ENCODE measurements at places on chromosomes 6 and 20.

DNA sequence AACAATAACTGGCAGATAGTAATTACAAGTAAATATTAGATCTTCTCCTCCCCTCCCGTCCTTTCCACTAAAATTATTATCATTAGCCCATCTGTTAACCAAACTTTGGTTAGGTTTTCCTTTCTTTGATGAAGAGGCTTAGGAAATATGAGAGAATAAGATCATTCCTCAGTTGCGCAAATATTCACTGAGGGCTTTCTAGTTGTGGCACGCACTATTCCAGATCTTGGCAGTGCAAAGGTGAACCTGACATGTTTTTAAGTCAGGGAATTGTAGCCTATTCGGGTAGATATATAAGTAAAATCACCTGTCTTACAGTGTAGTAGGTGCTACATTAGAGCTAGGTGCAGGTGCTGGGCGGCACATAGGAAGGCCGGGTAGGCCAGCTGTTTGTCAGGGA is 31.1 kb downstream of the RNF217 start:
- DNase-seq = no peak

- no peak for DNase-seq
Observed at GRCh38 chr20:7971536-7972280, 31.4 kb upstream of the HAO1 start.

- no peak for DNase-seq
Observed at GRCh38 chr6:56965126-56965525, 10.2 kb downstream of the BEND6 start.

DNA sequence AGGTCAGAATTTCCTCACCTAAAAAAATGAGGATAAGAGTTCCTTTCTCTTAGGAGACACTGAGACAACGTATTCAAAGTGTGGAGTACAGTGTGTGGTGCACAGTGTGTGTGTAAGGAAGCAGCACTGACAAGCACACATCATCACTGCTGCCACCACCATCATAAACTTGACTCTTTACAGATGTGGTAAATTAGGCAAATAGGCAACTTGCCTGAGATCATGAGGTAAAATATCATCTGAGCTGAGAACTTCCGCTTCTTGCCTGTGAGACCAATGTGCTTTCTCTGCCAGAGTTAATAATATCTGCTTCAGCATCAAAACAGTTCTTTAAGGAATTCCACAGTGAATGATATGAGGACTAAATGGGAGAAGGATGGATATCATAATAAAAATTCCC is 52.7 kb downstream of the LYRM4 start:
- no peak for DNase-seq

DNA sequence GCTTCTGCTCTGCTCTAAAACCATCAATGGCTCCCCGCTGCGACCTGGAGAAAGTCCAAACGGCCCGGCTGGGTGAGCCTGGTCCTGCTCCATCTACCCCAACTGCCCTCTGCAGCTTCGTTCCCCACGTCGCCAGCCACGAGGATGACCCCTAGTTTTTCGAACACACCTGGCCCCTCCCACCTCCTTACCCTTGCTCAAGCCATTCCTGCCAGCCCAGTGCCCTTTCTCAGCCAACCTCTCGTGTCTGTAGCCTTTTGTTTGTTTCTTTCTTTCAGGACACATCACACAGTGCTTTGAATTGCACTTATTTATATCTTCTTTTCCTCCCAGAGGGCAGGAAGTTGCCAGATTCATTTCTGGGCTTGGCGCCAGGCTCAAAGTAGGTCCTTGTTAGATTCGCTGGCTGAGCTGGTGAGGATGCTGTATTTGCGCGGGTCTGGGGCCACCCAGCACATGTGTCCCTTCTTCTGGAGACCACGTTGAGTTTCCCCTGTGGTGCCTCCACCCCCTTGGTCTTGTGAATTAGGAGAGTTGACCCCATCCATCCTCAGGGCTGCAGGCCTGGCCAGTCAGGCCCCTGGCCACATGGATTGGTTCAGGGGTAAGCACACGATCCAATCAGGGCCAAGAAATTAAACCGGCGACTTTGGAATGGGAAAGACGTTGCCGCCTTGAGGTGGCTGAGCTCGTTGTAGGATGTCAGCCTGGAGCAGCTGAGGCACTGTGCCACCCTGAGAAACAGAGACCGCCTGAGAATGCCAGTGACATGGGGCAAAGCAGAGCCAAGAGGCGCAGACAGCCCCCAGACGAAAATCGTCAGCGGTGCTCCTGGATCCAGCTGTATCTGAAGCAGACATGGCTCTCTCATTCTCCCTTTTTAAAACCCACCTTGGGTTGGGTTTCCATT is 156.0 kb downstream of the CEBPB start:
- peak; percentile 37 for DNase-seq

DNA sequence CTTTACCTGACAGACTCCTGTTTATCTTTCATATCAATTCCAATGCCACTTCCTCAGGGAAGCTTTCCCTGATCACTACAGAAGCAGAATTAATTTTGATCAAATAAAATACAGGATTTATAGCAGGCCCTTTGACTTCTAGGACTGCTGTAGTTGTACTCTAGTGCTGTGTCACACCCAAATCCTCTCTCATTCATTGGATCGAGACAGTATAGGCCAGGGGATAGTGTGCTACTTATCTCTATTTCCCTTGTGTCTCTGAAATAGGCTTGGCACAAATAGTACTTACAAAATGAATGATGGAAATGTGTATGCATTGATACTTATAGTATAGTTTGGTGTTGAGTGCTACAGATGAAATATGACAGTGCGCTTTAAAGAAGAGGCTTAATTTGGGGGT is 19.8 kb downstream of the RALY start:
- DNase-seq = no peak

GRCh38 chr6:137316626-137317025 is 97.4 kb upstream of the IFNGR1 start:
- no peak for DNase-seq

- DNase-seq = no peak
Observed at GRCh38 chr6:15001326-15001910, 244.5 kb upstream of the JARID2 start.
